ENCODE measurements at places on chromosomes 1 and 21. TPM values are rescaled to one million over a fixed set of nuclear protein-coding genes. Genes with fewer than 3 reads are reported as not detected.

The CDCA8 gene
- 1.5 TPM for total RNA-seq

The CR2 gene
- total RNA-seq, result not detected

The LCE4A gene
- total RNA-seq, result not detected

The GRIK3 gene
- total RNA-seq, result not detected

The MAP10 gene
- 0.65 TPM for total RNA-seq

The LDLRAD2 gene
- total RNA-seq, result 0.09 TPM

The CELA2A gene
- not detected for total RNA-seq

The TFF3 gene
- total RNA-seq, result 163 TPM

The PRDM2 gene
- 9.2 TPM for total RNA-seq

The CCDC181 gene
- not detected for total RNA-seq

The SLC2A5 gene
- 0.17 TPM for total RNA-seq

The KIRREL1 gene
- total RNA-seq, result 17.7 TPM

The SH3BGR gene
- total RNA-seq, result 1.0 TPM

The ATP6V1G3 gene
- 0.22 TPM for total RNA-seq

The BCL2L15 gene
- 0.09 TPM for total RNA-seq

The PRMT6 gene
- total RNA-seq, result 10.6 TPM

The RNF220 gene
- total RNA-seq, result 65.6 TPM

The EPS8L3 gene
- not detected for total RNA-seq

The SLC41A1 gene
- 9.1 TPM for total RNA-seq

The RGS8 gene
- total RNA-seq, result under 0.01 TPM

The MXRA8 gene
- total RNA-seq, result 0.09 TPM

The BCAR3 gene
- total RNA-seq, result 36.1 TPM

The S100A1 gene
- not detected for total RNA-seq

The TMPRSS15 gene
- not detected for total RNA-seq

The CDC14A gene
- 9.0 TPM for total RNA-seq

The C4BPB gene
- 0.65 TPM for total RNA-seq

The RSPO1 gene
- total RNA-seq, result not detected

The RNF19B gene
- total RNA-seq, result 12.1 TPM

The CLCNKA gene
- not detected for total RNA-seq

The RXRG gene
- total RNA-seq, result not detected

The PADI1 gene
- 0.11 TPM for total RNA-seq

The KRTAP19-1 gene
- total RNA-seq, result not detected

The GJC2 gene
- 6.5 TPM for total RNA-seq

The CR1L gene
- total RNA-seq, result not detected

Data from dermis lymphatic vessel endothelial cell (primary cell).